SJSA1 (cell line): ENCODE measurements at places on chromosomes 1 and 21. TPM values are rescaled to one million over a fixed set of nuclear protein-coding genes. Genes with fewer than 3 reads are reported as not detected.

DNA sequence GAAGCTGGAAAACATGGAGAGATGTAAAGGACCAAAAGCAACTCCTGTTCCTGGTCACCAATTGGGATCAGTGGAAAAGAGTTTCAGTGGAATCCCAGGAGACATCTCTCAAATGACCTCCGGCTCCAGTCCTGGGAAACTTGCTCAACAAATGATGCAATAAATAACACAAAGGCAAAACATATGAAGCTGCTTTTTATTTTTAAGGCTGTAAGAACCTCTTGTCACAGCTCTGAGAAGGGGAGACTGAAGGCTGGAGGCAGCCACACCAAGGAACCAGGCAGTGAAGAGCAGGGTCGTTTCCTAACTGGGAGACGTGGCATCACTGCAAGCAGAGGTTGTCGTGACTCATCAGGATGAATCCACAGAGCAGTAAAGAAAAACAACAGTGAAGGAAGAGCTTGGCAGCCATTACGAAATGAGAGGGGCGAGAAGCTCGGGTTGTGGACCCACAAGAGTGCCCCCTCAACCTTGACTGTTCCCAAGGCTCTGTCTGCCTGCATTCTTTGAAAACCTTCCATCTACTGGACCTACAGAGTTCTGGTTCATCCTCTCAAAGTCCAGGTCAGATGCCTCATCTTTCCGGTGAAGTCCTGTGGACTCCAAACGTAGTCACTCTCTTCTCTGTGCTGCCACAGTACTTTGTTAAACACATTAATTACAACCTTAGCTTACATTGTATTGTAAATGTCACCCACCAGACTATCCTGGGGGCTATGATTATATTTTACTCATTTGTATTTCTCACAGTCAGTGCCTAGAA lies 32.1 kb downstream of the JAK1 start:
- DNase-seq = peak; percentile 65

DNA sequence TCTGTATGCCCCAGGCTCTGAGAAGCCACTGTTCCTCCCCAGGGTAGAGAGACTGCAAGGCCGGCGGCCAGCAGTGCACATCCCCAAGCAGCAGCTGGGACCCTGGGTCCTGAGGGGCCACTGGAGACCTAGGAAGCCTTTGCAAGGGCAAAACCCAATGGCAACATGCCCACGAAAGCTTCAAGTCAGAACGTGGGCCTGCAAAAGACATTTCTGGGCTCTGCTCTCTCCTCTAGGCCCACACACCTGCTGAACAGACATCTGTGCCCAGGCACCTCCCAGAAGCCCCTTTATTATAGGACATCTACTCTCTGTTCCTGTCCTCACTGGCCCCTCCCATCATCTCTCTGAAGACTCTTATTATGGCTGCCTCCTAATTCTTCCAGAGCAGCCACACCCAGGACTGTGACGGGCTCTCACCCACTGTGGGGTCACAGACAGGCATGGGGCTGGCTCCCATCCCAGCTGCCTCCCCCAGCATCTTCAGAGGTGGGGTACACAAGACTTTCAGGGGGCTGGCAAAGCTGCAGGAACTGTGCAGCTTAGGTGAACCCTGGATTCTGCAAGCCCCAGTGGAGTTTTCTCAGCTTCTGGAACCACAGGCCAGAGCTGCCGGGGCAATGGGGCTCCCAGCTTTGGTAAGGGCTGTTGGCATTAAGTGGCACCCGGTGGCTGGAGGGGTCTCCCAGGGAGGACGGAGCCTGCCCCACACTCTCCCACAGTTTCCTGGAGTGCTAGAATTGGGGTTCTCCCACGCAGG lies 12.6 kb downstream of the TRIM11 start:
- DNase-seq = no peak

- no peak for DNase-seq
Observed at GRCh38 chr1:36175137-36176095, 19.5 kb downstream of the MAP7D1 start.

ATP1A2 gene
- total RNA-seq = 1.2 TPM in 1 of 2 replicates, not detected in the other

F3 gene
- 54.7 and 63.4 TPM in 2 replicates for total RNA-seq

ELOVL1 gene
- 69.5 and 115 TPM in 2 replicates for total RNA-seq
